ENCODE measurements at places on chromosomes 16 and 17. TPM values are rescaled to one million over a fixed set of nuclear protein-coding genes. Genes with fewer than 3 reads are reported as not detected.

Gene ERCC4
- total RNA-seq, result 12.3 TPM

GRCh38 chr16:74931445-74931844 is 53.5 kb downstream of the WDR59 start:
- no peak overlapping the region for H3K27ac ChIP-seq
- H3K27me3 ChIP-seq, result no peaks in the 10 kb centered on the region
- DNase-seq, result no peak
- no peak overlapping the region for H3K4me3 ChIP-seq
- no peaks in the 10 kb centered on the region for H3K4me1 ChIP-seq

GRCh38 chr16:3364774-3365427 is 9.2 kb downstream of the OR2C1 start:
- H3K4me1 ChIP-seq, result peaks cover 14% of the 10 kb centered on the region
- peaks cover 7% of the 10 kb centered on the region for H3K27me3 ChIP-seq
- peak; percentile 87 for DNase-seq
- H3K36me3 ChIP-seq, result peaks cover 21% of the 10 kb centered on the region
- peak overlapping the region; percentile 70 for H3K4me3 ChIP-seq

Gene XYLT1
- 46.6 TPM for total RNA-seq

- peak overlapping the region; percentile 93 for H3K27ac ChIP-seq
- peak overlapping the region; percentile 51 for H3K4me3 ChIP-seq
- no peaks in the 10 kb centered on the region for H3K27me3 ChIP-seq
- peaks cover 6% of the 10 kb centered on the region for H3K36me3 ChIP-seq
Observed at GRCh38 chr16:27377666-27378485, 24.1 kb upstream of the IL21R start.

DNA sequence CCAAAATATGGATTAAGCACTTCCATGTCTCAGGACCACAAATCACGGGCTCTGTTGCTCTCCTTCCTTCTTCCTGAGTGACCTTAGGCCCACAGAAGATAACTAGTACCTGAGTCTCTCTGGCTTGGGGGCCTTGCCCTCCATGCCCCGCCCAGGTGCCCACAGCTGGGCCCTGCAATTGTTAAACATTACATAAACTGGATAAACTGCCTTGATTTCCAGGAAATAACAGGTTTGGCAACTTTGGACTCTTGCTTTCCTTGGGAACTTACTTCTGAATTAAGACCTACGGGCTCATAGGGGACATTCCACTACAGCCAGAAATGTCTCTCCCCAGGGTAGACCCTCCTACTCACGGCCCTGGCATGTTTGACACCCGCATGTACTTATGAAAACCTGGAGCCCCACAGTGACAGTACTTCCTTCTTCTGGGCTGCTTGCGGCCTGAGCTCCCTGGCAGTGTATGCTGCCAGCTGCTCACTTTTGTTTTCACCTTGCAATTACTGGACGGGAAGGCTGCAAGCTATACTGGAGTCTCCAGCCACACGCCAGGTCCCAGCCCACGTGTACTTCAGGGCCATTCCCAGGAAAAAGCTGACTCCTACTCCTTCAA is 2.3 kb upstream of the UBALD2 start:
- H3K4me3 ChIP-seq, result peak overlapping the region; percentile 53
- peaks cover 25% of the 10 kb centered on the region for H3K36me3 ChIP-seq
- peaks cover 53% of the 10 kb centered on the region for H3K4me1 ChIP-seq

Gene HBM
- total RNA-seq, result not detected

GRCh38 chr16:81531419-81531821 is 86.8 kb downstream of the CMIP start:
- no peaks in the 10 kb centered on the region for H3K27me3 ChIP-seq
- peaks cover 22% of the 10 kb centered on the region for H3K4me1 ChIP-seq
- peaks cover 9% of the 10 kb centered on the region for H3K36me3 ChIP-seq
- H3K4me3 ChIP-seq, result no peak overlapping the region

- peaks cover 37% of the 10 kb centered on the region for H3K36me3 ChIP-seq
- DNase-seq, result no peak
- no peak overlapping the region for H3K27ac ChIP-seq
- H3K4me3 ChIP-seq, result no peak overlapping the region
- peaks cover 60% of the 10 kb centered on the region for H3K4me1 ChIP-seq
Observed at GRCh38 chr17:75246404-75246803, 15.0 kb downstream of the GGA3 start.

DNA sequence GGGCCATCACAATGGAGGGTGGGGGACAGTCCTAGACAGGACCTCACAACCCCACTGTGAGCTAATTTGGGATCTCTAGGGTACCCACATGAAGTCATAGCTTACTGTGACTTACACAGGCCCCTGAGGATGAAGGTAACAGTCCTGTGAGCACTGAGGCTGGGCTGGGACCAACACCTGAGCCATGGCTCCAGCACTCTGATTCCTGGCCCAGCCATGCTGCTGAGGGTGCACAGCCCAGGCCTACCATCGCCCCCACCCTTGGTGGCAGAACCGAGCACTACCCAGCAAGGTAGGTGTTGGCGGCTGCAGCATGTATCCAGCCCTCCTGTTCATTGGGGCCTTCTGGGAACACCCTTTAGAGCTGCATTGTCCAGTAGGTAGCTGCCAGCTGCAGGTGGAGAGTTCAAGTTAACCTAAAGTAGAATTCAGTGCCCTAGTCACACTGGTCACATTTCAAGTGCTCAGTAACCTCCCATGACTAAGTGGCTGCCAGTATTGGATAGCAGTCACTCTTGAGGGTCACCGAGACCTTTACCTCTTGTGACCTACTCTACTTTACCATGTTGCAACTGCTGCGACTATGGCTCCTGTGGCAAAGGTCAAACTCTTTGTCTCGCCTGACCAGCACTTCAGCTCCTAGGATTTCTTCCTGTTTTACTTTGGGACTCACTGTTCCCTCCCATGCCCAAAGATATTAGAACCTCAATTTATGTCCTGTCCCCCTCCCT is 11.6 kb downstream of the AKAP1 start:
- H3K4me3 ChIP-seq, result no peak overlapping the region
- H3K4me1 ChIP-seq, result peaks cover 3% of the 10 kb centered on the region
- no peak for DNase-seq
- H3K36me3 ChIP-seq, result no peaks in the 10 kb centered on the region
- H3K27ac ChIP-seq, result no peak overlapping the region

GRCh38 chr17:44628243-44629188 is 27.8 kb upstream of the MEIOC start:
- H3K27me3 ChIP-seq, result peaks cover 13% of the 10 kb centered on the region
- H3K27ac ChIP-seq, result peak overlapping the region; percentile 57
- no peak overlapping the region for H3K4me3 ChIP-seq

DNA sequence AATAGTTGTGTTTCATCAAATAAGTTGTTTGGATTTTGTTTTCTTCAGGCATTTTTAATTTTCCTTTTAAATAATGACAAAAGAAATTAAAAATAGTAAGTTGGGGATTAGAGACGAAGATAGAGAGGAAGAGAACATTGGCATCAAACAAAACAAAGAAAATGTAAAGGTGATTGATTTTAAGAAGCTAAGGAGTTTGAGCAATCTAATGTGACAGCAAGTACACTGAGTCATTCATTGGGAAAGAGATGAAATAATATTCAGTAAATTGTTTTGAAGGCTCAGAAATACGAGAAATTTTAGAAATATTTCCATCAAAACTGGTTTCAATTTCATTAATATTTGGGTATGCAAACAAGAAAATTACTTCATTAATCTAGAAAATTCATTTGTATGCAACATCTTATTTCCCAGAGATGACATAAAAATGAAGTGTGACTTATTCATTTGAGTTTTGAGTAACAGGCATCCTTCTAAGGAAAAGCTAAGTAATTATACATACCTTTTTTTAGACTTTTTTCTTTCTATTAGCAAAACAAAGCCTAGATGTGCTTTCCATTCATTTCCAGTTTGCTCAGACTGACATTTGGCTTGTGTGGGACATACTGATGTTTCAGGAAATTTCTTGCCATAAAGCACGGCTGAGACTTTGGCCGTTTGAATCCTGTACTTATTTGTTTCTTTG is 66.7 kb downstream of the COX10 start:
- H3K4me3 ChIP-seq, result no peak overlapping the region
- peaks cover 3% of the 10 kb centered on the region for H3K4me1 ChIP-seq
- H3K27me3 ChIP-seq, result no peaks in the 10 kb centered on the region
- H3K36me3 ChIP-seq, result peaks cover 3% of the 10 kb centered on the region
- no peak for DNase-seq
- no peak overlapping the region for H3K27ac ChIP-seq

GRCh38 chr16:57514371-57514770 is 22.0 kb downstream of the CCDC102A start:
- H3K27me3 ChIP-seq, result no peaks in the 10 kb centered on the region
- no peak for DNase-seq
- no peak overlapping the region for H3K4me3 ChIP-seq
- H3K27ac ChIP-seq, result no peak overlapping the region
- no peaks in the 10 kb centered on the region for H3K4me1 ChIP-seq

DNA sequence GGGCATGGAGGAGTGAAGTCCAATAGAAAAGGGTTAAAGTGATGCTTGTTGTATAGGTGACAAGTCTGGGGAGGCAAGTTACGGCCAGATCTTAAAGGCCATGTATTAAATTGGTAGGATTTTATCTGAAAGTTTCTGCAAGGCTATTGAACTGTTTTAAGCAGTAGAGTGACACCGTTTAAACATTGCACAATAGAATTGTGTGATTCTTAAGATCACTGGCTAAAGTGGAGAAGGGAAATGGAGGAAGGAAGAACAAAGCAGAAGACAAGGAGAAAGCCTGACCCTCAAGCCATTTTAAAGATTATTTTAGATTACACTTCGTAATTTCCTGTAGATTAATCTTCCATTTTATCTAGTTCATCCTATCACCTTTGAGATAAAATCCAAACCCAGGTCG is 5.6 kb upstream of the MPHOSPH6 start:
- DNase-seq, result no peak
- H3K4me3 ChIP-seq, result no peak overlapping the region
- H3K4me1 ChIP-seq, result peaks cover under 1% of the 10 kb centered on the region

DNA sequence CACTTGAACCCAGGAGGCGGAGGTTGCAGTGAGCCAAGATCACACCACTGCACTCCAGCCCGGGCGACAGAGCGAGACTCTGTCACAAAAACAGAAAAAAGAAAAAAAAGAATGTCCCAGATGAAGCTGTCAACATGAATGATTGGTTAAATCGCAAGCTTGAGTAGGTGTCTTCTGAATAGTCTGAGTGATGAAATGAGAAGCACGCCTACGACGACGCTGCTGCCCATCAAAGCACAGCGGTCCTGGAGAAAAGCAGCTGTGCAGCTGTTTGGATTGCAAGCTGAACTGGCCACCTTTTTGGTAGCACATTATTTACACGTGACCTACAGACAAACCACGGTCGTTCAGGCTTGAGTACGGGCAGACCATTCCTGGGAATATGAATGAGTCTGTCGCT is 12.5 kb downstream of the ADCY9 start:
- no peak overlapping the region for H3K27ac ChIP-seq
- H3K36me3 ChIP-seq, result peaks cover 14% of the 10 kb centered on the region
- DNase-seq, result no peak
- no peak overlapping the region for H3K4me3 ChIP-seq

DNA sequence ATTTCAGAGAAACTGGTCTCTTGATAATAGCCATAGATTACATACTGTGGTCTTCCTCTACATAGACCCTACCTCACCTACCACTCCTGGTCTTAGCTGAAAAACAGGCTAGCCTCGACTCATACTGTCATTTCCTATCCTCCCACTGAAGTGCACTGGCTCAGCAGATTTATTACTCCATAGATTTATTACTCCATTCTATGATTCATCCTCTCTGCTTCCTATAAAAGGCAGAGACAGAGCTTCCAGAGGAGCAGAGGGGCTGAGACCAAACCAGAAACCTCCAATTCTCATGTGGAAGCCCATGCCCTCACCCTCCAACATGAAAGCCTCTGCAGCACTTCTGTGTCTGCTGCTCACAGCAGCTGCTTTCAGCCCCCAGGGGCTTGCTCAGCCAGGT is at the start of gene CCL7:
TSS of gene CCL7 (plus strand) at position 253 of the 400 bp plus-strand sequence. CDS start at position 323, 70 bp downstream.
- no peaks in the 10 kb centered on the region for H3K36me3 ChIP-seq
- no peak within 1 kb of the TSS for H3K4me3 ChIP-seq
- H3K27me3 ChIP-seq, result peaks cover 52% of the 10 kb centered on the region
- H3K27ac ChIP-seq, result no peak within 1 kb of the TSS
- DNase-seq, result no peak
- no peaks in the 10 kb centered on the region for H3K4me1 ChIP-seq

DNA sequence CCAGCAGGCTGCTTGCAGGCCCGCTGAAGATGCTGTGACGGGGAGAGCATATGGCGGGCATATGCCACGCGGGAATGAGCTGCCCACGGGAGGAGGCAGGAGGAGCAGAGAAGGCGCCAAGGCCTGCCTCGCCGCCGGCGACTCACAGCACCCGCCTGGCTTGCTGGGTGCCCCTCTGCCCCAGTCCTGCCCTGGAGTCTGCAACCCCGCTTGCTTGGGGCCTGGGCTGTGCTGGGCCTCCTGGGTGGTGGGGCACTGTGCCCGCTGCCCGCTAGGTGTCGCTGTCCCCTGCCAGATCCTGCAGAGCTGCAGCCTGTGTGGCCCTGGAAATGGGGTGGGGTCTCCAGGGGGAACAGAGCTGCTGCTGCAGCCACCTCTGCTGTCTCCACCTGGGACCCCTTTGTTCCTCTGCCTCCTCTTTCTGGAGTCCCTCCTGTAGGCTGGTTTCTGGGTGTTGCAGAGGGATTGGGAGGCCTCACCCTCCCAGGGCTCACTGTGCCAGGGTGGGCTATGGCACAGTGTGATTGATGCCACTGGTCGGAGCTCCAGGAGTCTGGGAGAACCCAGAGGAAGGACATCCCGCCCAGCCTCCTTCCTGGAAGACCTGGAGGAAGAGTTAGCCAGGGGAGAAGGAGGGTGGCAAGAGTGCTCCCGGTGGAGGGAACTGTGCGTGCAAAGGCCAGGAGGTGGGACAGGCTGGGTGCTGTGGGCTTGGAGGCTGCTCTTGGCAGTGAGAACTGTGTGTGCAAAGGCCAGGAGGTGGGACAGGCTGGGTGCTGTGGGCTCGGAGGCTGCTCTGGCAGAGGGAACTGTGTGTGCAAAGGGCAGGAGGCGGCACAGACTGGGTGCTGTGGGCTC is 141.0 kb upstream of the CIBAR2 start:
- H3K4me3 ChIP-seq, result no peak overlapping the region
- H3K4me1 ChIP-seq, result peaks cover 10% of the 10 kb centered on the region
- no peaks in the 10 kb centered on the region for H3K36me3 ChIP-seq
- DNase-seq, result peak; percentile 62

- H3K27me3 ChIP-seq, result peaks cover 12% of the 10 kb centered on the region
- no peak overlapping the region for H3K4me3 ChIP-seq
- no peaks in the 10 kb centered on the region for H3K36me3 ChIP-seq
- no peak for DNase-seq
Observed at GRCh38 chr17:43641416-43641815, 20.3 kb downstream of the MEOX1 start.

- H3K4me3 ChIP-seq, result no peak overlapping the region
- no peak for DNase-seq
- H3K27me3 ChIP-seq, result no peaks in the 10 kb centered on the region
- no peak overlapping the region for H3K27ac ChIP-seq
- peaks cover 21% of the 10 kb centered on the region for H3K36me3 ChIP-seq
- H3K4me1 ChIP-seq, result peaks cover 28% of the 10 kb centered on the region
Observed at GRCh38 chr17:75135452-75135851, 3.9 kb upstream of the NT5C start.

DNA sequence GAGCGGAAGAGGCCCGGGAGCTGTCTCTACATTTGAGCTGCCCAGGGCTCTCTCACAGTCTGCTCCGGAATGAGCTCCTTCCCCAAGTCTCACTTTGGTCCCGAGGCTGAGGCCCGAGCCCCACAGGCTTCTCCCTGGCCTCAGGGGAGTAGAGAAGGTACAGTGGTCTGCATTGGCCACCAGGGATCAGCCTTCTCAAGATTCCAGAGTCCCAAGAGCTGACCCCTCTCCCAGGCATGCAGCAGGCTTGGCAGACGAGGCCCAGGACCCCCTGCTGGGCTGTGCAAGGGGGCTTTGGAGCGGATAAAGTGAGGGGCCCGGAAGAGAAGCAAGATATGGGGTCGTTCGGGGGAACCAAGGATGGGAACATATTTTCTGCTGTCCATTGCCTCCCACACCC is 3.1 kb downstream of the PRSS27 start:
- H3K27ac ChIP-seq, result no peak overlapping the region
- H3K27me3 ChIP-seq, result no peaks in the 10 kb centered on the region
- no peak overlapping the region for H3K4me3 ChIP-seq
- peaks cover 12% of the 10 kb centered on the region for H3K4me1 ChIP-seq
- H3K36me3 ChIP-seq, result no peaks in the 10 kb centered on the region
